ENCODE measurements at places on chromosomes 12 and 14.

GRCh38 chr14:98185036-98185435 lies 1087.0 kb downstream of the BCL11B start:
- no peak for DNase-seq

DNA sequence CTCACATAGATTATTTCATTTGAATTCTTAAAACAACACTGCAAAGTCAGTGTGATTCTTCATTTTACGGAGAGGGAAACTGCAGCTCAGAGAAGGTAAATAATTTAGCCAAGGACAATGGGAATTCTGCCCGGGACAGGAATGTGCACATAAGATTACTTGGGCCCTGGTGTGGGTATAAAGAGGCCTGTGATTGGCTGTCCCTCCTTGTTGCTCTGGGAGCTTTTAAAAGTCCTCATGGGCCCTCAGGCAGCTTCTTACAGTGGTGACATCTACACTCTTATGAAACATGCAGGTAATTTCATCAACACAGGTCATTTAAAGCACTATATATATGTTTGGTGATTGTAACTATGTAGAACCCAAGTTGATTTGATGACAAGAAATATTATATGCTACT lies 100.3 kb downstream of the ESR2 start:
- peak; percentile 24 for DNase-seq

- no peak for DNase-seq
Observed at GRCh38 chr14:100741966-100742365, 15.3 kb downstream of the DLK1 start.

DNA sequence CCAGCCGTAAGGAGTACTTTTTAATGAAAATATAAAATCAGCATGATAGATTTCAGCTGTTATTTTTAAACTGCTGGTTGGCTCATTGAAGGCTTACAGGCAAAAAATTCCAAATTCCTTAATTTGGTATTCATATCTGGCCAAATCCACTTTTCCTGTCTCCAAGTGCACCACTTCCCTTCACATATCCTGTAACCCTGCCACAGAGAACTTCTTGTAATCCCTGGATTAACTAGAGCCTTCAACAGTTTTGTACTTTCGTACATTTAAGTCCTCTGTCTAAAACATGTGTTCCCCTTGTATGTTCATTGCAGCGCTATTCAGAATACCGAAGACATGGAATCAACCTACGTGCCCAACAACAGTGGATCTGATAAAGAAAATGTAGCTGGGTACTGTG lies 9.6 kb downstream of the PUS7L start:
- no peak for DNase-seq

GRCh38 chr12:21933656-21934055 lies 7.6 kb downstream of the ABCC9 start:
- no peak for DNase-seq

- DNase-seq = no peak
Observed at GRCh38 chr14:63164108-63164683, 40.0 kb upstream of the RHOJ start.

- peak; percentile 22 for DNase-seq
Observed at GRCh38 chr14:50920482-50921230, 23.6 kb downstream of the PYGL start.

DNA sequence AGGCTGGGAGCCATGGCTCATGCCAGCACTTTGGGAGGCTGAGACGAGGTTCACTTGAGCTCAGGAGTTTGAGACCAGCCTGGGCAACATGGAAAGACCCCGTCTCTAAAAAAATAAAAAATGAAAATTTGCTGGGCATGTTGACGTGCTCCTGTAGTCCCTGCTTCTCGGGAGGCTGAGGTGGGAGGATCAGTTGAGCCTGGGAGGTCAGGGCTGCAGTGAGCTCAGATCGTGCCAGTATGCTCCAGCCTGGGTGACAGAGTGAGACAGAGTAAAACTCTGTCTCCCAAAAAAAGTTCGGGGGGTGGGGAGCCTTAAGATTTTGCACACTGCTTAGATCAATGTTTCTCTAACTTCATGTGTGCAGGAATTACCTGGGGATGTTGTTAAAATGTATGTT lies 30.9 kb downstream of the ATP2A2 start:
- DNase-seq = no peak

DNA sequence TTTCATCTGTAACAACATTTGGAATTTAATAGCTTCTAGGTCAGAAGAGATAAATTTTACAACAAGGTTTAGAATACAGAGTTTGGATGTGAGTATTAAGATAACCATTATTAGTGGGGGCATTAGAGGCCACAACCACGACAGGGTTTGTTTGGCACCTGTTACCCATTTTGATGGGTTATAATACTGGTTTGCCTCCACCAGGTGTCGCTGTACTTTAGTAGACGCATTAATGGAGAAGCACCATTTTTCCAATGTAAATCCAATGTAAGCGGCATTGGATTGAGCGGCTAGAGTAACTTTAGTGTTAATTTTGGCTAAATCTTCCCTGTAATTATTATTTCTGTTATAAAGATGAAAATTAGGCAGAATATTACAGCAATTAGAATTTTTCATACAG lies 136.2 kb downstream of the SLCO1B3 start:
- no peak for DNase-seq

- no peak for DNase-seq
Observed at GRCh38 chr12:120037851-120038250, 48.8 kb downstream of the BICDL1 start.

- no peak for DNase-seq
Observed at GRCh38 chr12:111434049-111434448, 28.3 kb downstream of the SH2B3 start.

- DNase-seq = no peak
Observed at GRCh38 chr14:102392506-102392905, 29.8 kb downstream of the TECPR2 start.

- peak; percentile 92 for DNase-seq
Observed at GRCh38 chr12:121812320-121812871, 8.6 kb downstream of the SETD1B start.

GRCh38 chr14:54766276-54767138 lies 136.1 kb downstream of the GCH1 start:
- DNase-seq = no peak

GRCh38 chr12:7748852-7749251 lies 1.7 kb upstream of the CLEC4C start:
- no peak for DNase-seq

- no peak for DNase-seq
Observed at GRCh38 chr14:30994681-30995620, 30.5 kb upstream of the AP4S1 start.

DNA sequence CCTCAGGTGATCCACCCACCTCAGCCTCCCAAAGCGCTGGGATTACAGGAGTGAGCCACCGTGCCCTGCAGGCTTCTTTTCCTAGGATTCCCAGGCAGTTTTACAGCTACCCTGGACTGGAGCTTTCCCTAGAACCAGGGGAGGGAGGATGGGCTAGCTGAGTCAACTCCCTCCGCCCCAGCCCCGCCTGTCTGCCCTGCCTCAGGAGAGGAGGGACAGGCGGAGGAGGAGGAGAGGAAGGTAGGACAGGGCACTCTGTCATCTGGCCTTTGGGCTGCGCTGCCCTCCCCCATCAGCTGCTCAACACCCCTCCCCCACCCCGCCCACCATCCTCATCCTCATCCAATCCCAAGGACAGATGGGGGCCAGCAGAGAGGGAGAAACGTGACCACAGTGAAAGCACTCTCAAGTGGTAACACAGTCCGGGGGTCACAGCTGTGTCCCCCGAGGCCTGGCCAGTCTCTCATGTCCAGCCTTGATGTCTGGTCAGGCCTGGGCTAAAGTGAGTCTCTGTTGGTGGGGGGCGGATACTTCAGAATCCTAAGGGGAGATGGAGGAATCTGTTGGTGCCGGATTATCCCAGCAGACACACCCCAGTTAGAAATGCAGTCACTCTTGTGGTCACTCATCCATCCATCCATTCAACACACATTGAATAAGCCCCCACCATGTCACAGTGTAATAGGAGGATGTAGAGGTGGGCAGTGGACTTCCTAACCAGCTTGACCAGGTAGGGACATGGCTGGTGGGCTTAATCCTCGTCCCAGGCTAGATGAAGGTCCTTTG lies 12.3 kb downstream of the FIGNL2 start:
- DNase-seq = no peak

All from A549 (cell line).